Caco-2 (cell line): ENCODE measurements at places on chromosomes 5 and 9.

GRCh38 chr9:135060461-135061116 lies 26.9 kb upstream of the OLFM1 start:
- DNase-seq, result no peak

DNA sequence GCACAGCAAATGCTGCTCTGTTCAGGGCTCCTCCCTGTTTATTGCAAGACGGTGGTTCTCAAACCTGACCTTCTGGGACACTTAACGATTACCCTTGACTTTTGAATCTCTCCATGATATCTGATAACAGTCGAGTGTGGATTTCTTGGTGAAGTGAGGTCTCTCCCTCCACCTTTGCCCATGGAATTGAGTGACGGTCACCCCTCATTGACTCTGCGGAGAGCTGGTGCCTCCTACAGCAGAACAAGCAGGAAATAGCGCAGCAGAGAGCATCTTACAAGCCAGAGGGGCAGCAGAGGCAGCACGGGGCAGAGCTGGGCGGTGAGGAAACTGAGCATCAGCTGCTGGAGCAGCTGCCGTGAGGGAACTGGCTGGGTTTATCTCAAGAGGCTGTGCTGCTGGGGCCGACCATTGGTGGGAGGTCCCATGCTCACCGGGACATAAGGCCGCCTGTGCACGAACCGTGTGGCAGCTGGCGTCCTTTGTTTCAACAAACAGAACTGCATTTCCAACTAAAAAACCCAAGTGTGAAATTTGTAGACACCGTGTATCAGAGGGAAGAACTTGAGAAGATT lies 189.8 kb downstream of the MTRR start:
- DNase-seq, result no peak

DNA sequence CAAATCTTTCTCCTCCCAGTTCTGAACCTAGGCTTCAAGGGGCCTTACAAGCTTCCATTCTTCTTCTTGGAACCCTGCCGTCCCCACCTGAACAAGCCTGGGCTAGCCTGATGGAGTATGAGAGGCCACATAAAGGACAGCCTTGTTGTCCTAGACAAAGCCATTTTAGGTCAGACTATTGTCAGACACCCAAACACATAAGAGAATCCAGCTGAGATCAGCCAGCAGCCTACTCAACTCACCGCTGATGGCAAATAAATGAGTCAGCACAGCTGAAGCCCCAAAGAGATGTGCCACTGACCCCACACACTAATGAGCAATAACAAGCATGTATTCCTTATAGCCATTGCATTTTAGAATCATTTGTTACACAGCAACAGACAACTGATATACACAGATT lies 33.8 kb downstream of the SVEP1 start:
- no peak for DNase-seq

- no peak for DNase-seq
Measured at GRCh38 chr5:125487231-125487630, 740.8 kb upstream of the ZNF608 start.
